Occipital lobe (tissue), 3 donors: ENCODE measurements at places on chromosomes 7 and 10. TPM values are rescaled to one million over a fixed set of nuclear protein-coding genes. Genes with fewer than 3 reads are reported as not detected.

The GIMAP6 gene
- total RNA-seq, result 5.5 TPM

DNA sequence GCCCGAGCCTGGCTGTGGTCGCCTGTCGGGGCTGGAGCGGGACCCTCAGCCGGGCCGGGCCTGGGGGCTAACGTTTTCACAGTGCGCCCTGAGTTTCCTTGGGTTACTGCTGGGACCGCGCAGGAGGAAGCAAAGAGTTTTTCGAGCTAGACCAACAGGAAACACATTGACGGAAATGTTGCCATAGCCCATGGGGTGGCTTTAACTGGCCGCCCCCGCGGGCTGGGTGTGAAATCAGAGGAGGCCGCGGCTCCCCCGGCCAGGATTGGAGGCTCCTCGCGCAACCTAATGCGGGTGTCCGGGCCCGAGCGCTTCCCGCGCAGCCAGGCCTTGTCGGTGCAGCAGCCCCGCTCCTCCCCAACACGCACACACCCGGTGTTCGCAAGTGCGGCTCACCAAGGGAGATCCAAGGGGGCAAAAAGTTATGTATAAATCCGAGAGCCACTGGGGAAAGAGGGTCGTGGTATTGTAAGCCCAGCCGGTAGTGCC, 1.9 kb downstream of the HHEX start:
- no peak for DNase-seq

The MUC3A gene
- total RNA-seq, result 0.47 TPM

DNA sequence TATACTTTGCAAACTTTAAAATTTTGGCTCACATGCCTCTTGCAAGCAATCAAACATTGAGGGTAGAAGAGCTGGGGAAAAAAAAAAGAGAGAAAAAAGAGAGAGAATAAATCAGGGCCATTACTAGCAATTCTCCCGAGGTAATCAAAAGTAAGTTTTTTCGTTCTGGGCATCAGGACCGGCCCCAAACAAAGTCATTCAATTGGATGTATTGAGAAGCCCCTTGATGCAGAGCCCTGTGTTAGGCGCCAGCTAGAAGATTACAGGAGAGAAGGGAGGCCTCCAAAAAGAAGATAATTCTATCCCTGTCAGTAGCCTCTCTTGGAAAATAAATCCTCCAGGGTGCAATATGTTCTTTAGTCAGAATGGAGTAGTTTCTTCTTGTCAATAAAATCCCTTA, 2.2 kb upstream of the CTNNA3 start:
- no peak for DNase-seq

- DNase-seq, result no peak
These were observed 116.1 kb downstream of the HIBADH start for GRCh38 chr7:27546610-27547009.

GRCh38 chr7:137932881-137933269, 69.0 kb downstream of the CREB3L2 start:
- DNase-seq, result no peak

The MOGAT3 gene
- not detected for total RNA-seq

DNA sequence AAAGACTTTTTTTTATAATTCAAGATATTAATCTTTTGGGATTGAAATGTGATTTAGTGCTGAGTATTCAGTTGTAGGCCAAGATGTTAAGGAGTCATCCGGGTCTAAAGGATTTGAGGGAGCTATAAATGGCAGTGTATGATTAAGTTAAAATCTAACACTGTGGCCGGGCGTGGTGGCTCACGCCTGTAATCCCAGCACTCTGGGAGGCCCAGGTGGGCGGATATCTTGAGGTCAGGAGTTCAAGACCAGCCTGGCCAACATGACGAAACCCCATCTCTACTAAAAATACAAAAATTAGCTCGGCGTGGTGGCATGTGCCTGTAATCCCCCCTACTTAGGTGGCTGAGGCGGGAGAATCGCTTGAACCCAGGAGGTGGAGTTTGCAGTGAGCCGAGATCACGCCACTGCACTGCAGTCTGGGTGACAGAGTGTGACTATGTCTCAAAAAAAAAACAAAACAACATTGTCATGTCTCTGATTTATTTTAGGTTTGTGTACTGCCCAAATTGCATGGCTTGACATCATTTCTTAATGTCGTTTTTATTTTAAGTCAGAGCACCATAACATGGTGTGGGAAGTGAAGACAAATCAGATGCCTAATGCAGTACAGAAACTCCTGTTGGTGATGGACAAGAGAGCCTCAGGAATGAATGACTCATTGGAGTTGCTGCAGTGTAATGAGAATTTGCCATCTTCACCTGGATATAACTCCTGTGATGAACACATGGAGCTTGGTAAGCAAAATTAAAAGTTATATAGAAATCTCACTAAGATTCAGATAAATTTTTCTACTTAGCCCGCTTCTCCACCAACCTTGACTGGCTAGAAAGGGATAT, 10.7 kb downstream of the HBP1 start:
- no peak for DNase-seq

- no peak for DNase-seq
These were observed 18.1 kb downstream of the CARD11 start for GRCh38 chr7:3025616-3026015.

The CTBP2 gene
- 52.9 TPM for total RNA-seq

The ABCC2 gene
- total RNA-seq, result 0.16 TPM

GRCh38 chr10:83991986-83992753, 147.1 kb upstream of the GHITM start:
- DNase-seq, result no peak

The GRID1 gene
- 16.5 TPM for total RNA-seq

The PPP1R17 gene
- total RNA-seq, result 2.7 TPM

GRCh38 chr7:146412781-146413180, 296.2 kb downstream of the CNTNAP2 start:
- DNase-seq, result no peak

The MYO1G gene
- 0.47 TPM for total RNA-seq

DNA sequence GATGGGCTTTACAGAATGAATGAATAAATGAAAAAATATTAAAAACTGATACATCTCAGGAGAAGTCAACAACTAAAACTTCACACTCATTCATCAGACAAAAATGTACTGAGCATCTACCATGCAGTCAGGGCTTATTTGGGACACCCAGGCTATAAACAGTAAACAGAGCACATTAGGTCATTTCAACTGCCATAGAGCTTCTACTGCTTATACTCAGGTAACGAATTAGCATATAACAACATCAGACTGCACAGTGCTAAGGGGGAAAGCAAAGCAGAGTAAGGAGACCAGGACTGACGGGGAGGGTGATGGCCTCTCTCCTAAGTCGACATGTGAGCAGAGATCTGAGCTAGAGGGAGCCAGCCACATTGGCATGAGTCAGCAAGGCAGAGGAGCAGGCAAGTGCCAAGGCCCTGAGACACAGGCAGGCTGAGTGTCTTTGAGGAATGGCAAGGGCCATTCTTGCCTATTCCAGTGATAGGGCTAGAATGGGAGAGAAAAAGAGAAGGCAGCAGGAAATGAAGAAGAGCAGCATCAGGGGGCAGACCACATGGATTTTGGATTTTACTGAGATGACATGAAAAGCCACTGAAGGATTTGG, 528.9 kb downstream of the PARD3 start:
- DNase-seq, result no peak

The NEUROD6 gene
- total RNA-seq, result 600 TPM

DNA sequence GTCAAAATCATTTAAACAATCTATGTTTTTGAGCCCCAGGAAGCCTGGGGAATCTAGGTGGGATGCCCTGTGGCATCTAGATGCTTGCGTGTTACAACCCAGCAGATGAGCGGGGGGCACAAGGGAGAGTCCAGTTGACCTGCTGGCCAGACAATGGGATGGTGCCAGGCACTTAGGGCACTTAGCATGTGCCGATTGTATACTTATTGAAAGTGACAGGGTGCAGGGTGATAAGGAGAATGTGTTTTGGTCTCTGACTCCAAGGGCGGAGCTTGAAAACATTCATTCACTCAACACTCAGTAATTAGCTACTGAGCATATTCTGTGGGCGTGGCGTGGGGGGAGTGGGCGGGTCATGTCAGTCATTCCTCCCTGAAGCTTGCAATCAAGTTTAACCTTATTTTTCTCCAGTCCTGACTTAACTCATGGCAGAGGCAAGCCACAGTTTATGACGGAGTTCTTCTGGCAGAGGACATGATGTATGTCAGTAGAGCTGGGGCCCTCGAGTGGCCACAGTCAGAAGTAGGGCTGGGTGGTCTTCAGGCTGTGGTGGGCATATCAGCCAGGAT, 115.1 kb downstream of the PRKCQ start:
- DNase-seq, result no peak

DNA sequence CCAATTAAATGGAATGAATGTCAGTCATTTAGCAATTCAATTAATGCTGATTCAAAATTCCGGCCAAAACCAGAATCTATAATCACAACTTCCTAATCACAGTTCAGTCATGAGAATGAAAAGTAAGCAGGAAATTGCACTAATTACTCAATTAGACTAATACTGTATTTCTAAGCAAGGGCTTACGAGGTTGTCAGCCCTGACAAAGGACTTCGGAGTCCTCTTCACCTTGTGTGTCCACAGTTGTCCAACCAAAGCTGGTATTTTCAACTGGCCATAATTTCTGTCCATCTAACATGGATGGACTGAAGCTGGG, 17.4 kb downstream of the CPA1 start:
- no peak for DNase-seq

The ELFN1 gene
- 9.5 TPM for total RNA-seq

DNA sequence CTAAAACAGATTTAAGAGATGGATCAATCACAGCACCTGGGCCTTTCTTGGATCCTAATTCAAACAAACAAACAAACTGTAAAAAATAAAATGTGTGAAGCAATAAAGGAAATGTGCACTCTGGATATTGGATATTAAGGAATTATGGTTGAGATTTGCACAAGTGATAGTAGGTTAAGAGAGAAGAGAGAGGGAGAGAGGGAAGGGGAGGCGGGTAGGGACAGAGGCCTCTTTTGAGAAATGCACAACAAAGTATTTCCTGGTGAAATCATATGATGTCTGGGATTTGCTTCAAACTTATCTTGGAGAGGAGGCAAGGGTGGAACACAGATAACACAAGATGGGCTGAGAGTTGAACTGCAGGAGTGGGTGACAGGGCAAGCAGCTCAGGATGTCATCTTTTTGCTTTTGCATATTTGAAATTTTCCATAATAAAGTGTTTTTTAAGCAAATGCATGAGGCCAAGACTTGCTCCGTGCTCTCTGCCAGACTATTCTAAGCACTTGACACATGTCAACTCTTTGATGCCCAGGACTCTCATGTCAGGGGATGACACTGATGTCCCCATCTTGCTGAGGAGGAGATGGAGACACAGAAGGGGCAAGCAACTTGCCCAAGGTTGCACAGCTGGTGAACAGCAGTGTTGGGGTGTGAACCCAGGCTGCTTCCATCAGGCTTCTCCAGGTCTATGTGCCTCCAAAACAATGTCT, 9.1 kb upstream of the AEBP1 start:
- DNase-seq, result no peak

- no peak for DNase-seq
These were observed 17.2 kb downstream of the STAMBPL1 start for GRCh38 chr10:88896994-88897853.

The CDC14C gene
- total RNA-seq, result 0.31 TPM

GRCh38 chr7:20932785-20933527, 146.3 kb upstream of the SP8 start:
- DNase-seq, result no peak

DNA sequence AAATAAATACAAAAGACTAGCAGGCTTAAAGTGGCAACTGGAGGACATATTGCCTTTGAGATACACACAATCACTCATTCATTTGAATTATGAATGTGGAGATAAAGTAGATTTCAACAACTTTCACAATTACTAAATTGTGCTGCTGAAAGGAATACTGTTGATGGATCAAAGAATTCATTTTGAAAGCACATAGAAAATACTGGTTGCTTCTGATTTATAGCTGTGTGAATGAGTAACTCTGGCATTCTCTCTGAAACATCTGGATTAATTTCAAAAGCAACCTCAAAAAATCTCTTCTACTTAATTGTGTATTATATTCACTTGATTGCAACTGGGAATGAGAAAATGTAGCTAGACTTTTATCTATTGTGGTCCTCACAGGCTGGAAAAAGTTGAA, 397.6 kb downstream of the THSD7A start:
- DNase-seq, result no peak

DNA sequence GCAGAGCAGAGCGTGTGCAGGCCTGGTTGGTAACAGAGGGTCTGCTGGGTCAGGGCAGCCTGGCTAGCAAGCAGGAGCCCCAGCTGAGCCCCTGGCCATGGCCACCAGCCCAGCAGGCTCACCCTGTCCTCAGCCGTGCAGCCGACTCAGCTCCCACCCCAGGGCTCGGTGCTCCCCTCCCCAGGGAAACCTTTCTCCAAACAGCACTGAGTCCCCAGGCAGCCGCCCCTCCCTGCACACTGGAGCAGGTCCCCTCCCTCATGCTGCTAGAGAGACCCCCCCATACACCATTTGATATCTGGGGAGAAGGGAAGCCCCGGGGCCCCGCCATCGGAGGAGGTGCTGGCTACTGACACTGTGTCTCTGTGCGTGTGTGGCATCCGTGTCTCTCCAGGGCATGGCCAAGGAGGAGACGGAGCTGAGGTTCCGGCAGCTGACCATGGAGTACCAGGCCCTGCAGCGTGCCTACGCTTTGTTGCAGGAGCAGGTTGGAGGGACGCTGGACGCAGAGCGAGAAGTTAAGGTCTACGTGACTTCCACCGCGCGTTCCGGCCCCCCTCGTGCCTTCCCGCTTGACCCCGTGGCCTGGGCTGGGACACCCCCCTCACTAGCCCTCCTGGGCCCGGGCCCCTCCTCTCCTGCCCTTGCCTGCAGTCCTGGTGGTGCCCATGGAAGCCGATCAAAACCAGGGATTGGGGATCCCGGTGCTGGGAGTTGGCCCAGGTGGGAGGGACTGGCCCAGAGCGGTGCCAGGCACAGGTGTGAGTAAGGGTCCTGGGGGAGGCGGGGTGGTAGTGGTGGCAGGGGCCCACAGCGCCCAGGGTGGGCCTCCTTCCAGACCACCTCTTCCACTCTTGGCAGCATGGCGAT, 45.0 kb upstream of the DPYSL4 start:
- DNase-seq, result no peak

The HOXA10 gene
- total RNA-seq, result not detected

GRCh38 chr10:98429320-98430072, 14.5 kb upstream of the PYROXD2 start:
- no peak for DNase-seq

DNA sequence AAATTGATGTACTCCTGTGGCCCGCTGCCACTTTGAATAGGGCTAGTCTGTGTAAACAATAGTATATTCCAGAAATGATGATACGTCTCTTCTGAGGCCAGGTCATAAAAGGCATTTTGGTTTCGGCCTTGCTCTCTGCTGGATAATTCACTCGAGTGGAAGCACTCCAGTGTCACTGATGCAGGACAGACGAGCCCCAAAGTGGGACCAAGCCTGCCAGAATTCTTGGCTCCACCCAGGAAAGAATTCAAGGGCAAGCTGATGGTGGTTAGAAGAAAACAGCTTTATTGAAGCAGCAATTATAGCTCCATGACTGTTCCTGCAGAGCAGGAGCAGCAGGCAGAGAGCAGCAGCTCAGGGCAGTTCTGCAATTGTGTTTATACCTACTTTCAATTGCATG, 717.6 kb downstream of the GRM8 start:
- no peak for DNase-seq
